ENCODE measurements at places on chromosomes 12 and 14. TPM values are rescaled to one million over a fixed set of nuclear protein-coding genes. Genes with fewer than 3 reads are reported as not detected.

Gene OR6C6
- total RNA-seq, result not detected

Gene A2M
- total RNA-seq, result 0.09 TPM

Gene RBP5
- total RNA-seq, result not detected

Gene CLECL1
- not detected for total RNA-seq

Gene DPPA3
- total RNA-seq, result not detected

Gene SERPINA12
- not detected for total RNA-seq

Gene SVOP
- total RNA-seq, result not detected

Gene C3AR1
- total RNA-seq, result not detected

Gene ADAMTS20
- total RNA-seq, result not detected

Gene FAIM2
- total RNA-seq, result not detected

Gene TDP1
- 13.9 TPM for total RNA-seq

Gene MMP19
- total RNA-seq, result 0.49 TPM

All from A549 treated with GW870086 at 1 μM for 4 hours (cell line).